Mesenteric fat pad (tissue), 1 donor: ENCODE measurements at places on chromosomes 7 and 10.

- no peak for DNase-seq
Observed at GRCh38 chr10:124172181-124172916, 79.0 kb upstream of the CHST15 start.

DNA sequence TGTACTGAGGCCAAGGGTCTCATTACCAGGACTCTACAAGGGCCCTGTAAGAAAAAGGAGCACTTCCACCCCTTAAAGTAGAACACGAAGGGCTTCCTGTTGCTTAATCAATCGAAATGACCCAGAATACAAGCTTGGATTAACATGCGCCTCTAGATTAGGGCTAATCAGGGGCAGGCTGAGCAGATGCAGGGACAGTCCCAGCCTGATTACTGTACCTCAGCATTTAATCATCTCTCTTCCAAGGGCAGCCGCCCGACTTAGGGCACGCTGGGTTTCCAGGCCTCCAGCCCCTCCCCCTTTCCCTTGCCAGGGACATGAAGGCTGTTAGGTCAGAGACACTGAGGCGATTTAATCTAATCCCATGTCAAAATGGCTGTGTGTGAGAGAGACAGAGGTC, 138.6 kb downstream of the NRF1 start:
- no peak for DNase-seq

DNA sequence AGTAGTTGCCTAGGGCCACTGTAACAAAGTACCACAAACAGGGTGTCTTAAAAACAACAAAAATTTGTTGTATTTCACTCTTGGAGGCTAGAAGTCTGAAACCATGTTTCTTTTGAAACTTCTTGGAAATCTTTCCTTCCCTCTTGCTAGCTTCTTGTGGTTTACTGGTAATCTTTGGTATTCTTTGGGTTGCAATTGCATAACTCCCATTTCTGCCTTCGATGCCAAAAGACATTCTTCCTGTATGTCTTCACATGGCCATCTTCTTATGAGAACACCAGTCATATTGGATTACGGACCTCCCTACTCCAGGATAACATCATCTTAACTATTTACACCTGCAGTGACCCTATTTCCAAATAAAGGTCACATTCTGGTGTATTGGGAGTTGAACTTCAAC, 357.4 kb downstream of the PPP1R3A start:
- no peak for DNase-seq

- DNase-seq, result no peak
Observed at GRCh38 chr7:137634356-137634755, 212.4 kb downstream of the DGKI start.

GRCh38 chr7:28516390-28517172, 104.3 kb downstream of the CREB5 start:
- DNase-seq, result no peak

- no peak for DNase-seq
Observed at GRCh38 chr10:52573347-52573746, 199.2 kb downstream of the MBL2 start.

DNA sequence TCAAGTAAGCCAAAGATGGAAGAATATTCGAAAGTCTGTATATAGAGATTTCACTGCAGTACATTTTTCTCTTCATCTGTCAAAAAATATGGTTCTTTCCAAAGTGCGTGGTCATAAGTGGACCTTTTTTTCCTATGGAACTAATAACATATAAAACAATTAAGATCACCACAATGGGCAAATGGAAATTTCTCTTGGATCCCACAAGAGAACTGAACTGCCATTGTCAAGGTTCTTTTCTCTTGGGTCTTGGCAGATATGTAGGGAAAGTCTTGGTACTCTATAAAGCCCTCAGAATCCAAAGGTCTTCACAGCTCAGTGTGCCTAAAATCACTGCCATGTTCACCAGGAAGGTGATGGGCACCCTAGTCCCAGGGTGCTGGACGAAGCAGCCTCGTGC, at the start of gene OR6B1:
OR6B1 (plus strand) TSS at position 301 of the 400 bp plus-strand sequence. CDS start 3,677 bp downstream, outside the sequence.
- no peak for DNase-seq

GRCh38 chr7:38492010-38492409, 139.2 kb downstream of the AMPH start:
- DNase-seq, result no peak

DNA sequence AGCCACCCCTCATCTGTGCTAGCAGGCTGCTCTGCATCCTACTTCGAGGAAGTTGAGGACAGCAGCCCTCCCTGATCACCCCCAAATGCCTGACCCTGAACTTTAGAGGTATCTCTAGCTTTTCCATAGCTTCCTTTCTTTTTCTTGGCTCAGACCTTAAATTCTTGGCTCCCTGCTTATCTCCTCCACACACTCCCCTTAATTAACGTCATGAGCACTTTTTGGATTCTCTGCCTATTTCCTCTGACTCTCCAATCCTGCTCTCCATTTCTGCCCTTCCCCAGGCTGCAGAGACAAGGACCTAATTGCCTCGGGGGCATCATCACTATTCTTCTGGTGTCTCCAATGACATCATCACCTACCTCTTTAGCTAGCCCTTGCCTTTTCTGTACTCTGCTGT, 40.8 kb upstream of the SEC61G start:
- DNase-seq, result no peak

- DNase-seq, result no peak
Observed at GRCh38 chr7:105188201-105188600, 174.2 kb downstream of the KMT2E start.

DNA sequence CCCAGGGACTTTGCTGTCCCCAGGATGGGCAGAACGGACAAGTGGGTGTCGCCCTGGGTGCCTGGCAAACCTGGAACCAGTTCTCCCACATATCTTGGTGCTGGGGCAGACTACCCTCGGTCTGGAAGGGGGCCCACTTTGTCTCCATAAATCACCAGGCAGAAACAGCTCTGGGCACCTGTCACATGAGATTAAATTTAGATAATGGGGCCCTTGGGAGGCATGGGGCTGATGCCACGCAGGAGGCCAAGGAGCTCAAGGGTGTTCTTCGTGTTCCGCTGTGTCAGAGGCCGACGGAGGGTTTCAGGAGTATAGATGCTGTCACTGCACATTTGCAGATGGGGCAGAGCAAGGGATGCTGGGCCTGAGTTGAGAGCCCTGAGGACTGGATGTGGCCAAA, 72.7 kb downstream of the TMEM130 start:
- DNase-seq, result no peak

GRCh38 chr7:133688483-133689239, 435.8 kb downstream of the EXOC4 start:
- DNase-seq, result no peak

DNA sequence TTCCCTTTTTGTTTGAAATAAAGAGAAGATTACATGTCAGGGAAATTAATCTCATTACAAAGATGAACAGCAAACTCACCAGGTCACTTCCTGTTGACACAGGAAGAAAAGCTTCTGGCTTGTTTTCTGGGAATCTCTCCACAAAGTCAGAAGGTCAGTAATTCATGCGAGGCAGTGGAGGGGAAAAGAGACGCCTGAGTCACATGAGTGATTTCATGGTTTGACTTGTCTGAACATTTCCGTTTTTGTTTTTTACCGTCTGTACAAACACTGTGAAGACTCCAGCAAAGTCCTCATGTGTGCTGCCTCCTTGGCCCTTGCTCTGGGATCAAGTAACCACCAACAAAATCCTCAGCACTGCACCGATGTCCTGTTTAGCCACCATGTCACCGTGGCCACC, 2.5 kb upstream of the HABP2 start:
- DNase-seq, result no peak

DNA sequence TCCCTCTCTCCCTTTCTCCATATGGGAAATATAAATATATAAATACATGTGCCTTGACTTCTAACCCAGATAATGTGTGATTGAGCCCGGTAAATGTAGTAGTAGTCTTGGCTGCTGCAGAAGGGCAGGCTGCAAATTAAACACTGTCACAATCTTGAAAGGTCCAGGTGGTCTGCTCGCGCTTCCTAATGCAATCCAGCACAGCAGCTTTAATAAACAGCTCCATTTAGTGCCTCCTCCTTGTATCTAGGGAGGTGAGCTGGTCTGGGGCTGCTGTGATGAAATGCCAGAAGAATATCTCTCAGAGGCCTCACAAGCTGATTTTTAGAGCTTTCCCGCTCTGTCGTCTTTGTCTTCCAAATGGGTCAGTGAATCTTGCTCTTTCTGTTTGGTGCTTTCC, 782 bp downstream of the POU6F2 start:
- DNase-seq, result no peak

GRCh38 chr7:151984612-151985011, 28.4 kb downstream of the GALNTL5 start:
- DNase-seq, result no peak

DNA sequence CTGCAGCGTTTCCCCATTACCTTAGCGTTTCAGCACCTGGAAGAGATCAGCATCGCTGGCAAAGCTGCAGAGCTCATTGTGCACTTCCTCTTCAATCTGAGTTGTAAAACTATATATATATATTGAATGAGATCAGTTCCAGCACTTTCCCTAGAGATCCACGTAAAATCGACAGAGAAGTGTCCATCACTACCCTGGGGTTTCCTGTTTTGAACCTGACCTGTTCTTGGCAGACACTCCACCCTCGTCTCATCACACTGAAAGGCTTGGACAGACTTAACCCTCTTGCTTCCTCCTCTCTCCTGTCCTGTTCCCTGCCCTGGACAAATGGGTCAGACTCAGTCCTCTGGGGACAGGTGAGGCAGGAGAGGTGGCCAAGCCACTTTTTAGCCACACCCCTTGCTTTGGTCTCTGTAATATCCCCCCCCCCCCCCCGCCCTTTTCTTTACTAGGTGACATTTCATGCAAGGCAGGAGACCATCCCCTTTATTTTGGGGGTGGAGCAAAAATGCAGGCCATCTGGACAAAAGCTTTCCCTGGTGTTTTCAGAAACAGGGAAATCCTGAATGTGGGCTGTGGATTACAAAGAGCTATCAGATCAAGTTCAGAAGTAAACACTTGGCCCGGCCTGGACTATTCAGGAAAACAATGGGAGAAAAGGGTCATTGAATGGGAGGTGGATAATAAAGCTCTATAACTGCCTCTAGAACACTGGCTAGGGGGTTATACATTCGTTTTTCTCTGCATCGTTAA, 83.7 kb upstream of the KDM7A start:
- DNase-seq, result peak; percentile 33

- no peak for DNase-seq
Observed at GRCh38 chr7:74311305-74311744, 22.1 kb downstream of the CLIP2 start.

- DNase-seq, result peak; percentile 2
Observed at GRCh38 chr7:51242007-51242691, 74.5 kb downstream of the COBL start.

DNA sequence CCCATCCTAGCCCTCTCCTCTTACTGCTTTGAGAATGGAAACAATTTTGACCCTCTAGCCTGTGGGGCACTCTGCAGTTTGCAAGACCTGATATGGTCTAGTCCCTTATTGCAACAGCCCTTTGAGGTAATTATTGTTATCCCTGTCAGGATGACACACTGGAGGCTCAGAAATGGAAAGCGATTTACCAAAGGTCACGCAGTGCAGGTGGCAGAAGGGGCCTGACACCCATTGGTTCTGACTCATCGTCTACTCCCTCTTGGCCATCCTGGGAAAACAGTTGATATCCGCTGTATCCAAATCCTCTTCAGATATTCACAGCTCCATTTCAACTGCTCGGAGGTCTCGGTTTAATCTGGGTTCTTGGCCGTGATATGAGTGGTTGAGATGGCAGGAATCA, 44.7 kb upstream of the AQP1 start:
- no peak for DNase-seq

- DNase-seq, result no peak
Observed at GRCh38 chr10:110610308-110610774, 33.8 kb upstream of the RBM20 start.

- no peak for DNase-seq
Observed at GRCh38 chr7:43568529-43568928, 14.4 kb upstream of the STK17A start.

DNA sequence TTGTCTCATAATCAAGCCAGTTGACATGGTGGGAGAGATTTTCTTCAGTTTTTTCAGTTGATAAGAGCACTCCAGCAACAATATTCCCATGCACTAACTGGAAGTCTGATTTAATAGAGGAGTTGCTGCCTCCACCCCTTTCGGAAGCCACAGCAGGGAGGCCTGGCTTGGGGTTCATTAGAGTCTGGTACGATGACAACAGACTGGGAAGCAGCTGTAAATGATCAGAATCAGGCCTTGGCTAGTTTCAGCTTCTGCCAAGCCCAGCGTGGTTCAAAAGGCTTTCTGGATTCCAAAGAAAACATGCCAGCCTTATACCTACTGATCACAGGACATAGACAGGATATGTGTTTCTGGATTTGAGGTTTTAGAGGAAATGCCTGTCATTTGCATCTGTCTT, 274.0 kb downstream of the CSTF2T start:
- DNase-seq, result no peak

DNA sequence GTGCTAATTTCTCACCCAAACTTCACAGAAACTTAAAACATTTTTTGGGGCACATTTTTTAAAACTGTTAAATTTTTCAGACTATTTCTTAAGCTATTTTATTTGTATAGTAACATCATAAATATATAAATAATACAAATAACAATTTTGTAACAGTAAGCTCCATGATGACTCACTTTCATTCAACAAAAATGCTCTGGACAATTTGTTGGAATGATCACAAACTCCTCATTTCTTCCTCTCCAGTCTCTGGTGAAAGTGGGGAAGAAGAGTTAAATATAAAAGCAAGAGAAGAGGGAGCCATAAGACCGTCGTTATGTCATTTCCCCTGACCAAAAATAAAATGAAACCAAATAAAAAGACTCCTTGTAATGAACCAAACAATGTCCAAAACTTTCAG, 162.4 kb downstream of the AGMO start:
- no peak for DNase-seq

DNA sequence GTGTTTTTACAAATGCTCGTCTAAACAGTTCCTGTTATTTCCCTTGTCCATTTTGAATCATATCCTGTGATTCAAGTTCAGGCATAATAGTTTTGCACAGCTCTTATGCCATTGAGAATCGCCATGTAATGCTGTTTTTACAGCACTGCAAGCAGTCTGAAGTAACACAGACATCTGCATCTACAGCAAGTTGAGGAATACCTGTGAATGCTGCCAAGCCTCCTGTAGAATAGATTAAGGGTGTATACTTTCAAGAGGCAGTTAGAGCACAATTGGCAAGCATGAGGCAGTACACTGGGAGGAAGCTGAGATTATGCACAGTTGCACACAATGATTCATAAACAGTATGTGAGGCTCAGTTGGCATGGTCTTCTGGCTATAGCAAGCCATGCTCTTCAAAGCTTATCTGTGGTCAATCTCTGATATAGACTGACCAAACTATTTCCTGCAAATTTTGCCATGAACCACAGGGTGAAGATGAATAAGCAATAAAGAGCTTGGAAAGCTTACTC, 121.9 kb upstream of the AKR1E2 start:
- DNase-seq, result no peak

GRCh38 chr7:124768525-124768924, 2.9 kb upstream of the GPR37 start:
- DNase-seq, result no peak

GRCh38 chr7:94676431-94676830, 20.5 kb upstream of the SGCE start:
- no peak for DNase-seq

DNA sequence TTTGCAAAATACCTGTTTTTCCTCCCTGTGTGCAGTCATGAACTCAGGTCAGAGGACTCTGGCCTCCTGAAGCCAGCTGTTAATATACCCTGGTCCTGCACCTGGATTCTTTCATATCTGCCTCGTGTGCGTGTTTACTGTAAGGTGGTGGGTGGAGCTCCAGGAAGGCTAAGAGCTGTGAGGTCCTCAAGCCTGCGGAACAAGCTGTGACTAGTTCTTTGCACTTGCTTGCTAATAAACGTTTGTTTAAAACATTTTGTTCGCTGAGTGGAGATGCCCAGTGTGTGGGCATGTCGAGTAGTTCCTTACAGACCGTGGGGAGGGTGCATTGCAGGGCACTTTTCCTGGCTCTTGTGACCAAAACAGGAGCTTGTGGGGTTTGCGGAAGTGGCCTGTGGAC, 139.0 kb downstream of the DOCK1 start:
- DNase-seq, result no peak

- no peak for DNase-seq
Observed at GRCh38 chr10:113618338-113618737, 45.5 kb downstream of the NRAP start.
